Activated CD4-positive, alpha-beta T cell treated with anti-CD3 and anti-CD28 coated beads, Interleukin-2, amount 10 ng/mL, durations not matched to agents 7 days and 5 days (primary cell): ENCODE measurements at places on chromosomes 2 and 18. TPM values are rescaled to one million over a fixed set of nuclear protein-coding genes. Genes with fewer than 3 reads are reported as not detected.

- no peak for DNase-seq
These were observed 273.2 kb downstream of the BCL2 start for GRCh38 chr18:63046375-63046774.

DNA sequence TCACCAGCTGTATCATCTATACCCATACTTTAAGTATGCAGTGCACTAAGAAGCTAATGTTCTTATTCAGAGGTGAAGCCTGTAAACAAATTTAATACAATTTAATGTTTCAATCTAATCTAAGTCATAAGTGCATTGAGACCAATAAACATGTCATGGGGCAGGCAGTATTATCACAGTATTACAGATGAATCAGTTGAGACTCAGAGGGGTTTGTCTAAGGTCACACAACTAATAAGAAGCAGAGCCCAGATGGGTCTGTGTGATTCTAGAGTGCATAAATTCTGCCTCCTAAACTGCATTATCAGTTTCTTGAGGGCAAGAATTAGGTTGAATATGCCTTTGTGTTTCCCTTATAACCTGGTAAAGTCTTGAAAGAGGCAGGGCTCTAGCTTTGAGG lies 140.9 kb upstream of the RNF152 start:
- DNase-seq, result no peak

DNA sequence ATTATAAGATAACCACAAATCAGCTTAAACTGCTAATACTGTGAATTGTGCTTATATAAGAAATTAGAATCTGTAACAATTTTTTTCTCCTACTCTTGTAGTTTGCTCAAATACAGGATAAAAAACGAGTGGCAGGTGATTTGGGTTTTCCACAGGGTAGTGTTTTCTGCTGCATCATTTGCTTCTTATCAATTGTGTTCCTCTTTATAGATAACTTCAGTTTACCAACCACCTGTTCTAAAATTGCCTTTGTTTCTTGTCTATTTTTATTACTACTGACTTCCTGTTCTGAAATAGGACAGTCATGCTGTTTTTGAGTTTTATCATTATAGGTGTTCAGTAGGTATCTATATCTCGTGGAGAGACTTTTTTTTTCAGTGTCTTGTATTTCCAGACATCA lies 56.9 kb downstream of the MFSD6 start:
- DNase-seq, result no peak

TMEM200C gene
- not detected for total RNA-seq

DNA sequence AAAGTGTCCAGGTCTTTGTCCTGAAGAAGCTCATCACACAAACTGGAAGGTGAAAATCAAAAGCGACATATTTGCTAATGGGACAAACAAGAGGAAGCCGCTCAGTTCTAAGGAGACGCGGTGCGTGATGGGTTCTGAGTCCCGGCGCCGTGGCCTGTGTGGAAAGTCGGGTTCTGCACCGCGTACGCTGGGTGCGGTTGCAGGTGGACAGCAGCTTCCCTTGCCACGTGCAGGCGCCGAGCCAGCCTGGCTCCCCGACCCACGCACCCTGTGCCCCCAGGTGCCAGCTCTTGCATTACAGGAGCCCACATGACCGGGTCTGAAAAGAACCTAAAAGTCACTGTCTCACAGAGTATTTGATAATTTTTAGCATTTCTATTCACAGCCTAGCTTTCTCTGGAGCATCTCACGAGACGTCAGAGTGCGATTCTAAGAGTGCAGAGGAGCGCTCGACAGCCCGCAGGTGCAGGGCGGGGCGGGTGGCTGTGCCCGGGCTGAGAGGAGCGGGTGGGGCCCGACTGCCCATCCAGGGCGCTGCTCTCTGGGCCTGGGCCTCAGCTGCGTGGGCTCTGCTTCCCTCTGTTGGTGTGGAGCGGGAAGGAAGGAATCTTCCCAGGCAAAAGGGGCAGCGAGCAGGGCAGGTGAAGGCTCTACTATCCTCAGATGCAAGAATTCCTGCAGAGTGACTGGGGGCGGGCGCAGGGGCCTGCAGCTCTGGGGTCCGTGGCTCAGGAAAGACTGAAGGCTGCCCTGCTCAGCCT lies 39.4 kb downstream of the MYT1L start:
- no peak for DNase-seq
